ENCODE measurements at places on chromosomes 5 and 9.

DNA sequence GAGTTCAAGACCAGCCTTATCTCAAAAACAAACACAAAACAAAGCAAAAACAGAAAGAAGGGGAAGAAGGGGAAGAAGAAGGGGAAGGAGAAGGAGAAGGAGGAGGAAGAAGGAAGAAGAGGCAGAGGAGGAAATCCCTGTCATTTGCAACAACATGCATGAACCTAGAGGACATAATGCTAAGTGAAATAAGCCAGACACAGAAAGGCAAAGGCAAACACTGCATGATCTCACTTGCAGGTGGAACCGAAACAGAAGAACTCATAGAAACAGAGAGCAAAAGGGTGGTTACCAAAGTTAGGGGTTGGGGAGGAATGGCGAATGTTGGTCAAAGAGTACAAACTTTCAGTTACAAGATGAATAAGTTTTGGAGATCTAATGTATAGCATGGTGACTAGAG, 135.4 kb downstream of the UGCG start:
- no peak for DNase-seq

DNA sequence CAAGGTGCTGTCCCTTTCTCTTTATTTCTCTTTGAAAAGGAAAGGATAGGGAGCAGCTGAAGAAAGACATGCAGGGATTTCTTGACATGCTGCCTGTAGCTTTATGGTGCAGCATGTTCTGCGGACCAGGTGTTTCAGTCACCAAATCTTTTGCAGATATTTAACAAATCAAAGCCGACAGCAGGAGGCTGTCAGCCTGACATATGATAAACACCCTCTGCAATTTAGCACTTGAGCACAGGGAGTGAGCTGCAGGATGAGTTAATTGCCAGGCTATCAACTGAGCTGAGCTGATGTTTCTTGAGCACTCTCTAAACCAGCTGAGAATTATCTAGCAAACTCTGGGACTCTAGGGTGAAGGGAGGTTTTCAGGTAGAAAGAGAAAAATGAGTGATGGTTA, 212.8 kb upstream of the ATP10B start:
- no peak for DNase-seq

DNA sequence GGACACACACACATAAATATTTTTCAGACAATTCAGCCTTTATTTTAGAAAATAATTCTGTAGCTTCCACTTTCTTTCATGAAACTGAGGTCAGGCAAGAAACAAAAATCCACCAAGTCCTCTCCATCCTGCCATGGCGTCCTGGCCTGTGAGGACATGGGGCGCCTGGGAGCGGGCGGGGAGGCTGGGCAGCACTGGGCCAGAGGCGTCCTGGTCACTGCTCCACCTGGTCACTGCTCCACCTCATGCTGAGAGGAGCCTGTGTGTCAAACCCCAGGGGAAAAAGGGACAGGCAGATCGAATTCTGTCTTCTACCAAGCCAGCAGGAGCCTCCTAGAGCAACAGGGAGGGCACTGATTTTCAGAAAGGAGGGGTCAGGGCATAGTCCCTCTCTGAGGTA, 12.1 kb downstream of the MGAT1 start:
- DNase-seq: no peak

GRCh38 chr5:142498298-142498697, 173.5 kb upstream of the SPRY4 start:
- no peak for DNase-seq

DNA sequence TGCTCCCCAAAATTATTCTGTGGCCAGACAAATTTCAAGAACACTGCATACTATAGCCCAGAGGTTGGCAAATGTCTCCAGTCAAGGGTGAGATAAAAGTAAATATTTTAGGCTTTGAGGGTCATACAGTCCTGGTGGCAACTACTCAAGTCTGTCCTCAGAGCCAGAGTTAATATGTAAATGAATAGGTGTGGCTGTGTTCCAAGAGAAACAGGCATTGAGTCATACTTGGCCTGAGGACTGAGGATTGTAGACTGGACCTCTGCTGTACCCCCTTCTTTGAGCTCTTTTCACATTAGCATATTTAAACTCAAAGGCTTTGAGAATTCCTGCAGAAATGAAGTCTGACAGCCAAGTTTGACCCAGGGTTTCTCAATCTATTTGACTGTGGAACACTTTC, 129.2 kb upstream of the PTCH1 start:
- no peak for DNase-seq

- no peak for DNase-seq
These were observed 22.8 kb upstream of the CORO2A start for GRCh38 chr9:98215271-98215670.

- no peak for DNase-seq
These were observed 515.4 kb upstream of the PTPRD start for GRCh38 chr9:11128156-11128555.

DNA sequence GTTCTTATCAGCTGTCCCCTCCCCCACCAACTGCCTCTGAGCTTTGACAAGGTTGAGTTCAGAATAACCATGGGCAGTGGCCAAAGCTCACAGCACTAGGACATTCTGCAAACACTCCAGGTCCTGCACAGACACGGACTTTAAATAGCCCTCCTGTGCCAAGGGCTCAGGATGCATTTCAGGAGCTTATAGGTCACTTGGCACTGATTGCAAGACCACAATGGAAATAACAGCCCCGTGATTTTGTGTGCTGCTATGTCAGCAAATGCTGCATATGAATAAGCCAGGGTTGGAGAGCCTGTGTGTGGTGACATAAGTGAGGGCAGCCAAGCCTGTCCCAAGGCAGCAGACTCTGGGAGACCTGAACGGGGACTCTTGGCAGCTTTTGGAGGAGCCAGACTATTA, 150.7 kb downstream of the DMRT2 start:
- DNase-seq: no peak

DNA sequence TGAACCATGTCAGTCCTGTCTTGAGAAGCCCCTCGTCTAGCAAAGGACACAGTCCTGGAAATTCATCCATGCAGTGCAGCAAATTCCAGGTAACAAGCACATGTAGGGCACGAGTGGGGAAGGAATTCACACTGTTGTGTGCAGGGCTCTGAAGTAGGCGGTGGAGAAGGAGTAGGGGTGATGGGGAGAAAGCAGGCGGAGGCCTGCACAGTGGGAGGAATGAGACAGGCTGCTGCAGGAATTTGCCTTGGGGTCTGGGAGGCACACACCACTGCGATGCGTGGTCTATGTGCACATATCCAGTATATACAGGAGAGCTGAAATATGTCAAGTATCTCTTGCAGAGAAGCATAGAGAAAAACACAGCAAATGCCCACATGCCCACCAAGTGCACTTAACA, 249.2 kb upstream of the IRX2 start:
- DNase-seq: no peak

- no peak for DNase-seq
These were observed 75.4 kb downstream of the OSMR start for GRCh38 chr5:38921174-38921573.

- no peak for DNase-seq
These were observed 6.9 kb upstream of the DMRT3 start for GRCh38 chr9:969310-970150.

GRCh38 chr5:181187500-181188213, 17.3 kb downstream of the TRIM7 start:
- DNase-seq: no peak

DNA sequence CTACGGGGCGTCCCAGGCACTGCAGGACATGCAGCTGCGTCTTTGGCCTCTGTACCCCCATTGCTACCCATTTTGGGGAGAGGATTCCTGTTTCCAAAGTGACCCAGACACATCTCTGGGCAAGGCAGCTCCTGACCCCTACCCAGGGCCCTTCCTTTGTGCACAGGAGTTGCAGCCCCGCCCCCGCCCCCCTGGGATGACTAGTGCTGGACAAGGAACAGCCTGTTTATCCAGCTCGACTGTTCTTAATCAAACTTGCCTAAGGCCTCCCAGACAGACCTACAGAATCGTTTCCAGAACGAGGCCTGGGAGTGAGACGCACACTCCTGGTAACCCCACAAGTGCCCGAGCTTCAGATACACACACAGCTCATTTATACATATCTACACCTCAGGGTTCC, 13.2 kb downstream of the DIPK1B start:
- no peak for DNase-seq

Data from stimulated activated naive CD4-positive, alpha-beta T cell treated with Interleukin-2 at 50 U/mL for 16 hours (primary cell).